ENCODE measurements at places on chromosomes 3 and 15. TPM values are rescaled to one million over a fixed set of nuclear protein-coding genes. Genes with fewer than 3 reads are reported as not detected.

Gene SCAMP5
- 24.8 TPM for total RNA-seq

Gene CD200
- 27.8 TPM for total RNA-seq

Gene SPINK8
- not detected for total RNA-seq

Gene ISLR2
- total RNA-seq, result 0.37 TPM

Gene SLC15A2
- 2.0 TPM for total RNA-seq

Gene ZBTB47
- 3.1 TPM for total RNA-seq

Gene AGBL1
- not detected for total RNA-seq

Gene FAM3D
- not detected for total RNA-seq

Gene RAMAC
- 22.4 TPM for total RNA-seq

Gene KLHL40
- total RNA-seq, result not detected

Gene ARL6IP5
- total RNA-seq, result 95.7 TPM

Gene PFN2
- 4.2 TPM for total RNA-seq

Gene B3GNT5
- total RNA-seq, result 1.3 TPM

Gene HCLS1
- total RNA-seq, result 232 TPM

Gene HRG
- 0.13 TPM for total RNA-seq

Gene RHOV
- 13.3 TPM for total RNA-seq

Gene EFCAB12
- total RNA-seq, result 0.61 TPM

Gene RBSN
- total RNA-seq, result 11.9 TPM

Gene MESD
- total RNA-seq, result 19.2 TPM

Gene CCR4
- 8.6 TPM for total RNA-seq

Gene CADPS
- total RNA-seq, result not detected

Gene SMCO1
- total RNA-seq, result not detected

Gene CHST2
- total RNA-seq, result 37.2 TPM

Gene SOX2
- total RNA-seq, result 0.13 TPM

Gene GPR156
- total RNA-seq, result 0.08 TPM

Gene GASK1A
- 0.18 TPM for total RNA-seq

Measured in GM12878 (cell line).